Activated CD8-positive, alpha-beta T cell treated with anti-CD3 and anti-CD28 coated beads, Interleukin-2, amount 10 ng/mL, durations not matched to agents 7 days and 5 days (primary cell): ENCODE measurements at places on chromosomes 12 and 14. TPM values are rescaled to one million over a fixed set of nuclear protein-coding genes. Genes with fewer than 3 reads are reported as not detected.

DNA sequence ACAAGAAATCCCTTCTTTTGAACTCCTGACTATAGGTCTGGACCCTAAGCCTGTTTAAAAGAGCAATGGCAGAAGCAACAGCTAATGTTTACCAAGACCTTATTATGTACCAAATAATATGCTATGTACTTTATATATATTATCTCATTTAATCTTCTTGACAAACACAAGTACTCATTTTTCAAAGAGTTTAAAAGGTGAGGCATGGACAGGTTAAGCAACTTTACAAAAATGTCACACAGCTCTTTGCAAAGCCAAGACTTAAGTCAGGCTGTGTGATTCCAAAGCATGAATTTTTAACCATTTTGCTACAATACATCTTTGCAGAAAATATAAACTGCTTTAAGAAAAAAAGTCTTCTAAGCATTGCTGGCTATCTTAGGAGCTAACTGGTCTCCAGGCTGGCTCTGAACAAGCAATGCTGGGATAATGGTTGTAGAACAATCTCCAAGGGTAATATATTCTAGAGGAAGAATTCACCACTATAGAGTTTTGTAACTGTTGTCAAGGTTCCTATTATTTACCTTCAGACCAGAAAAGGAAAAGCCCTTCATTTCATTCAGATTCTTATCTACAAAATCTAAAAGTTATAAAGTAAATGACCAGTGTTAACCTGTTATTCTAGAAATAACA is 22.1 kb downstream of the SYNJ2BP start:
- no peak for DNase-seq
- peaks cover 3% of the 10 kb centered on the region for H3K36me3 ChIP-seq
- H3K4me3 ChIP-seq = no peak overlapping the region

- H3K27ac ChIP-seq = peak overlapping the region; percentile 68
- H3K27me3 ChIP-seq = peaks cover 2% of the 10 kb centered on the region
- no peak for DNase-seq
- H3K4me3 ChIP-seq = peak overlapping the region; percentile 89
- H3K4me1 ChIP-seq = peaks cover 66% of the 10 kb centered on the region
- peaks cover 75% of the 10 kb centered on the region for H3K36me3 ChIP-seq
Observed at GRCh38 chr12:46369095-46369473, 3.5 kb downstream of the SLC38A2 start.

Gene KIF26A
- 0.26 TPM for total RNA-seq

Gene RPS6KL1
- total RNA-seq = 5.2 TPM

Gene ZNF10
- 8.5 TPM for total RNA-seq

DNA sequence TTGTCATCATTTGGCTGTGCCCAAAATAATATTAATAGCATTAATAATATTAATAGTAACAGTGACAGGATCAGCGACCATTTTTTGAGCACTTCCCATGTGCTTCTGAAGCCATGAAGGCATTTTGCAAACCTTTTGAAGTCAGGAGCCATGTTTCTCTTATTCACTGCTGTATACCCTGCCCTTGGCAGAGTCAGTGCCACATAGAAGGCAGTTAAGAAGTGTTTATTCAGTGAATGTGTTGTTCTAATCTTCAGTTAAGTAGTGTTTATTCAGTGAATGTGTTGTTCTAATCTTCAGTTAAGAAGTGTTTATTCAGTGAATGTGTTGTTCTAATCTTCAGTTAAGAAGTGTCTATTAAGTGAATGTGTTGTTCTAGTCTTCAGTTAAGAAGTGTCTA is 319.7 kb upstream of the NAV3 start:
- H3K36me3 ChIP-seq = no peaks in the 10 kb centered on the region
- no peak overlapping the region for H3K4me3 ChIP-seq
- no peaks in the 10 kb centered on the region for H3K27me3 ChIP-seq
- H3K4me1 ChIP-seq = no peaks in the 10 kb centered on the region

GRCh38 chr12:95787274-95787818 is 3.2 kb downstream of the NTN4 start:
- no peak overlapping the region for H3K27ac ChIP-seq
- peaks cover 61% of the 10 kb centered on the region for H3K27me3 ChIP-seq
- DNase-seq = no peak
- peaks cover 13% of the 10 kb centered on the region for H3K4me1 ChIP-seq
- H3K4me3 ChIP-seq = no peak overlapping the region

Gene ZDHHC22
- total RNA-seq = not detected

GRCh38 chr12:66627988-66628317 is 50.9 kb downstream of the GRIP1 start:
- no peak overlapping the region for H3K27ac ChIP-seq
- no peak overlapping the region for H3K4me3 ChIP-seq
- no peak for DNase-seq
- H3K27me3 ChIP-seq = peaks cover 5% of the 10 kb centered on the region

Gene KCNA1
- not detected for total RNA-seq

DNA sequence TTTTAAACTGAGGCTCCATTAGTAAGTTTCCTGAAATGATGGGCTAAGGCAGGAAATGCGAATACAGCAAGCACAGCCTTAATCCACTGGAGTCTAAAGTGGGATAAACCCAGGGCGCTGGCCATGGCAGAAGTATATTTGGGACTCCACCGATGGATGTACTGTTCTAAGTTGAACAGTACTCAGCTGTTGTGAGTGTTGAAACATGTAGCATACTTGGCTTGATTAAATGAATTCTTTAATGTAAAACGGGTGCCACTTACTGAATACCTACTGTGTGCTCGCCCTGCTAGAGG is 996 bp downstream of the SSPN start:
- H3K4me1 ChIP-seq = peaks cover 8% of the 10 kb centered on the region
- peak overlapping the region; percentile 63 for H3K4me3 ChIP-seq
- H3K36me3 ChIP-seq = no peaks in the 10 kb centered on the region
- DNase-seq = no peak

- no peak overlapping the region for H3K27ac ChIP-seq
- H3K4me1 ChIP-seq = no peaks in the 10 kb centered on the region
- H3K27me3 ChIP-seq = no peaks in the 10 kb centered on the region
Observed at GRCh38 chr12:70686907-70687306, 49.7 kb upstream of the PTPRB start.

Gene CHGA
- total RNA-seq = not detected

Gene PUS7L
- total RNA-seq = 19.8 TPM

DNA sequence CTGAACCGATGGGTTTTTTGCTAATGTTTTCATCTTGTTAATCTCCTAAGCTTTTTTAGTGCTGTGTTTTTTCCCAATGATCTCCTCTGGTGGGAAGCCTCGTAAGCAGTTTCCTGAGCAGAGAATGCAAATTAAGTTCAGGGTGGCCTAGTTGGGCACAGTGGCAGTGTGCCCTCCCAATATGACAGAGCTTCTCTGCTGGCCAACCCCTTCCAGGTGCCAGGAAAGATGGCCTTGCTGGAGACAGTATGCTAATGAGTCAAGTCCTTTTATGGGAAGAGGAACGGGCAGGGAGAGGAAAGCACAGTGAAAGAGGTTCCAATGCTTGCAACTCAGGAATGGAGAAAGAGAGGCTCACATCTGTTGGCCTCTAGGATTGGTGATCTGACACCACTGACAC is 115.8 kb downstream of the GCH1 start:
- no peak overlapping the region for H3K27ac ChIP-seq
- H3K27me3 ChIP-seq = peaks cover 4% of the 10 kb centered on the region
- DNase-seq = no peak
- no peaks in the 10 kb centered on the region for H3K36me3 ChIP-seq
- H3K4me1 ChIP-seq = peaks cover 21% of the 10 kb centered on the region

Gene C14orf39
- not detected for total RNA-seq

GRCh38 chr14:55028476-55028875 is 1.4 kb downstream of the SOCS4 start:
- H3K4me3 ChIP-seq = peak overlapping the region; percentile 96
- no peak for DNase-seq
- peaks cover 50% of the 10 kb centered on the region for H3K4me1 ChIP-seq

- H3K4me3 ChIP-seq = no peak overlapping the region
- no peaks in the 10 kb centered on the region for H3K4me1 ChIP-seq
- DNase-seq = no peak
Observed at GRCh38 chr12:81208187-81208911, 130.5 kb downstream of the ACSS3 start.

Gene MAP3K9
- 7.0 TPM for total RNA-seq

Gene TEX52
- 0.40 TPM for total RNA-seq

- H3K4me3 ChIP-seq = no peak overlapping the region
- H3K36me3 ChIP-seq = no peaks in the 10 kb centered on the region
- no peak for DNase-seq
- H3K27me3 ChIP-seq = peaks cover 5% of the 10 kb centered on the region
- peaks cover 18% of the 10 kb centered on the region for H3K4me1 ChIP-seq
- no peak overlapping the region for H3K27ac ChIP-seq
Observed at GRCh38 chr12:49626836-49627235, 3.5 kb downstream of the PRPF40B start.

Gene SLC2A14
- 0.18 TPM for total RNA-seq

- H3K27ac ChIP-seq = no peak overlapping the region
- H3K4me3 ChIP-seq = no peak overlapping the region
- H3K4me1 ChIP-seq = peaks cover 8% of the 10 kb centered on the region
- peaks cover 31% of the 10 kb centered on the region for H3K27me3 ChIP-seq
Observed at GRCh38 chr12:20364501-20364900, 3.8 kb upstream of the PDE3A start.

DNA sequence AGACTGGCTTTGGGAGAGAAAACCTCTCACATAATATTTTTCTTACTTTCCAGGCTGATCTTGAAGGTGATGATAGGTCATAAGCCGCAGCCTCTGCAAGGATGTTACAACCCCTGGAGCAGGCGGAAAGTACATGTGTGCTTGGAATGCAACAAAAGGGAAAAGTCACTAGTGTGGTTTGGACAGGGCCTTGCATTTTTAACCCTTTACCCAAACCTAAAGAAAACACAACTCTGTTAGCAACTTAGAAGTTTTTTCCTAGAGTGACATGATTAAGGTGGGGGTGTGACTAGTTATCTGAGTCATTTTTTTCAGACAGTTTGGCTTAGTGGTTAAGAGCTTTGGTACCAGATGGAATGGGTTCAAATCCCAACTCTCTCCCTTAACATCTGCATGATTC is 97.0 kb downstream of the TMEM30B start:
- H3K4me3 ChIP-seq = no peak overlapping the region
- H3K4me1 ChIP-seq = peaks cover 5% of the 10 kb centered on the region
- DNase-seq = no peak
- no peak overlapping the region for H3K27ac ChIP-seq
